ENCODE measurements at places on chromosomes 12 and 14.
A peak's percentile ranks its signal among the peaks of the same experiment; 100 is the strongest.

- DNase-seq, result peak; percentile 21
Observed at GRCh38 chr12:21451529-21451928, 14.1 kb downstream of the PYROXD1 start.

DNA sequence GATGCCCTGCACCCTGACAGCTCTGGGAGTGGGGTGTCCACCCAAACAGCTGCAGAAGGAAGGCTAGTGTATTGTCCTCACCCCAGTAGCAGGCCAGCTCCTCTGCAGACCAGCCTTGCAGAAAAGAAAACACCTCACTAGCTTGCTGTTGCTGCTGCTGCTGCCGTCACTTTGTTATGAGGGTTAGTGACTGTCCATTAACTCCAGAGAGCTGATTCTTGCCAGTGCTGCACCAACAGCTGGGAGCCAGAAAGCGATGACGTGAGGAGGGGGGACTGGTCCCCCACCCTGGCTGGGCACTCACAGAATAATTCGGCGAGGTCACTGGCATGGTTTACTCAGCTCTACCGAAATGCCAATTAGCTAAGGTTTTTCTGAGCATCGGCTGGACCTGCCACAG is 2.8 kb downstream of the SYNDIG1L start:
- DNase-seq, result no peak

GRCh38 chr12:91327131-91327530 is 144.5 kb upstream of the DCN start:
- DNase-seq, result no peak

GRCh38 chr14:94601884-94602391 is 10.3 kb upstream of the SERPINA3 start:
- no peak for DNase-seq

- peak; percentile 36 for DNase-seq
Observed at GRCh38 chr12:88142610-88142991, 494 bp downstream of the TMTC3 start.

DNA sequence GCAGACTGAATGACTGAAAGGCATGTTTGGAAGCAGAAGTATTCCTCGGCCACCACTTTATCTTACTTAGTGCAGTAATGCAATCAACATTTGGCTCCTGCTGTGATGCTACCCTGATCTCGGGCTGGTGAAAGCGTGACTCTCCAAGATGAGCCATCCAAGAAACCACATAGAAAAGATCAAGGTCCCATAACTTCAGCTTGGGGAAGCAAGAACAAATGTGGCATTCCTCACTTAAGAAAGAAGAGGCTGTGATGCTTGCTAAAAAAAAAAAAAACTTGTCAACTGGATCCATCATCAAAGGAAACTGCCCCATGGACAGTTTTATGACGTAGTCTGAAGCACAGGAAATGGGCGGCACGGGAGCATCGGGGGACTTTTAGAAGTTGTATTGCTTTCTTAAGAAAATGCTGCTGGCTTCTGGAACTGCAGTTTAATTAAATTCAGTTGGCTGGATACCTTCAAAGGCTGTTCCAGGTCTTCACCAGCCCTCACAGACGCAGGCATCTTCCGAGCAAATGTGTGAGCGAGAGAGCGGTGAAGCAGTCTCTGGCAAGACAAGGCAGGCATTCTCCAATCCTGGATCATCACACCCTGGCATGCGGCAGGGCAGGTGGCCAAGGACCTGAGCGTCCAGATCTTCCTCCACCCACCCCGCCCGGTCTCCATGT is 38.2 kb upstream of the MAP1LC3B2 start:
- DNase-seq, result no peak
